ENCODE measurements at places on chromosomes 12 and 14.

GRCh38 chr12:124778411-124778810 lies 85.3 kb downstream of the SCARB1 start:
- DNase-seq: no peak

- DNase-seq: no peak
These were observed 37.1 kb upstream of the LMNTD1 start for GRCh38 chr12:25590011-25590721.

DNA sequence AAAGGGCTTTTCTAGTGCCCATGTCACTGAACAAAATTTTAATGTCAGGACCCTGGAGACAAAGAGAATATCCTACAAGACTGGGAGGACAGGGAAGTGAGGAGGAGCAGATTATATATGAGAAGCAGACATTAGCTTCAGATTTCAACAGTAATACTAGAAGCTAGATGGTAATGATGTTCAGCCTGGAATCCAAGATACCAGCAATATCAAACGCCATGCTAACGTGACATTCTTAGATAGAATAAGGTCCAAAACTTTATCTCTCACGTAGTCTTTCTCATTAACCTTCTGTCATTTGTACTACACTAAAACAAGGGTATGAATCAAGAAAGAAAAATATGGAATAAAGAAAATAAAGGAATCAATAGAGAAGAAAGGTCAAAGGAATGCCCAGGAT lies 18.7 kb downstream of the SOS2 start:
- no peak for DNase-seq

DNA sequence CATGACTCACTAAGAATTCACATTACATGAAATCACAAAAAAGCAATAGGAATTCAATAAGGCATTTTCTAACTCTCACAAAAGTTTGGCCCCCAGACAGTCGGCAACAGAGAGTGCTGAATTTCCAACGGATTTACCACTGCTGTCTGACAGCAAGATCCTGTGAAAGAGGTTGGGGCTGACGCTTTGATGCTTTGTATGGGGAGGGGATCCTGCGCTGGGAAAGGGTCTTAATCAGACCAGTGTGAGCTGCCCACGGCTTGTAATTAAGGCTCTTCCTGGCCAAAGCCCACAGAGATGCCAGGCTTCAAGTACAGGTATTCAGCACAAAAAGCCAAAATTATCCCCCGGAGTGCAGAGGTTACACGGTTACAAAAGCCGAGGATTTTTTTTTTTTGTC lies 66.8 kb upstream of the TMCC3 start:
- no peak for DNase-seq

DNA sequence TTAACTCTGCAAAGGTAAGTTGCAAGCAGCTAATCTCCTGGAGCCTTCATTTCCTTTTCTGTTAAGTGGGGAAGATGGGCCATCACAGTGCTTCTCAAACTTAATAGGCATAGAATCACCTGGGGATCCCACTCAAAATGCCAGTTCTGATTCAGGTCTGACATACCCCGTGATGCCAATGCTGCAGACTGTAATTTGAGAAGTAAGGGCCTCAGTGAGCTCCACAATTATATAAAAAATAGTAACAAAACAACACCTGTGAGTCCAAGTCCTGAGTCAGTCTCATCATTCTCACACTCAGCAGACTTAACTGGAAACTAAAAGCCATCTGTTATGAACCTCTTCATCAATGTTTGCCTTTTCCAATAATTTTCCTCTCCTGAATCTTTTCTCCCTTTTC lies 10.8 kb upstream of the PSMA6 start:
- DNase-seq: no peak

DNA sequence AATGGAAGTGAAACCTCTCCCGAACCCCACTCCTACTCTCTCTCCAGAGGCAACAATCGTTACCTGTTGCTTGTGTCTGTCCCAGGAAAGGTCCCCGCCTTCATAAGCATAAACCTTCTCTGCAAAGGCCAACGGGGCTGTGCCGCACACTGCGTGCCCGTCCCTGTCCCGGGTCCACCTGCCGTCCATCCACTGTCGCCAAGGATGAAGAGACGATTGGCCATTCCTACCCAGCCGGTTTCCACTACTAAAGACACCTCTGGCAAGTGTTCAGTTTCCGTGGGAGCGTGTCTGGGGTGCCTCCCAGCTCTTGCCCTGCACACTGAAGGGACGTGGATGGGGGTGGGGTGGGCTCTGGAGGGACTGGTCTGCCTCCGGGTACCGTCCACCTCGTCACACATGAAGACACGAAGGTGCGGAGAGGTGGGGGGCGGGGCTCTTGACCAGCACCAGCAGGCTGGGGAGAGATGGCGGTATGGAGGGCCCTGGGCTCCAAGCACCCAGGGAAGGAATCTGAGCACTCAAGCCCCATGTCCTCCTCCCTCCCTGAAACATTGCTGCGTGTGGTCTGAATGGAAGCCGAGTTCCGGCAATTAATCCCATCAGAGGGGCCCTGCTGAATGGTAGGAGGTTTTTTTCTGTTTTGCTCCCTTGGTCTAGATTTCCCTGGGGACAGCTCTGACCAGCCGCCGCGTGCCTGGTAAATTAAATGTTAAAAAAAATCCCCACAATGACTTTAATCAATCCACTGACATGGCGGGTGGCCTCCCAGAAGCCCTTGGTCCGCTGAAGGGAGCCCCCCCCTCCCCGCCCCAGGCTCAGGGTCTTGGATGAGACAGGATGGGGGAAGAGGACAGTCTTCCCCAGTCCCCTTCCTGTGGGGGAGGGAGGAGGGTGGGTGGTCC lies 4.1 kb upstream of the KIF26A start:
- DNase-seq: peak; percentile 75

- no peak for DNase-seq
These were observed 390.3 kb downstream of the AACS start for GRCh38 chr12:125455556-125455955.

DNA sequence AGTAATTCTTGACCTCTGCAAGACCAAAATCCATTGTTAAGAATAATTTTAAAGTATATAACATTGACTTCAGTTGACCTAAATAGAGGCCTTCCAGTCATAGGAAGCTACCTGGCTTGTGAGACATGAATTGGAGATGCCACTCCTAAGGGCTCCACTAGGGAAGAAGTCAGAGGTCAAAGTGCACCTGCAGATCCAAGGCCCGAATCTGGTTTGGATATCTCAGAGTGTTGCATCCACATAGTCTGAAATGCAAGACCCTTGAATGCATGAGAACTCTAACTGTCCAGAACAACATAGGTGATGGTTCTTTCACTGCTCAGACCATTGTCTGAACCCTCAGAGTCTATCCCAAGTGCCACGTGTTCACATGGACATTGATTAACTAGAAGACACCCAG lies 22.4 kb downstream of the RFX4 start:
- DNase-seq: no peak

GRCh38 chr12:25993901-25994651 lies 35.6 kb downstream of the RASSF8 start:
- no peak for DNase-seq

DNA sequence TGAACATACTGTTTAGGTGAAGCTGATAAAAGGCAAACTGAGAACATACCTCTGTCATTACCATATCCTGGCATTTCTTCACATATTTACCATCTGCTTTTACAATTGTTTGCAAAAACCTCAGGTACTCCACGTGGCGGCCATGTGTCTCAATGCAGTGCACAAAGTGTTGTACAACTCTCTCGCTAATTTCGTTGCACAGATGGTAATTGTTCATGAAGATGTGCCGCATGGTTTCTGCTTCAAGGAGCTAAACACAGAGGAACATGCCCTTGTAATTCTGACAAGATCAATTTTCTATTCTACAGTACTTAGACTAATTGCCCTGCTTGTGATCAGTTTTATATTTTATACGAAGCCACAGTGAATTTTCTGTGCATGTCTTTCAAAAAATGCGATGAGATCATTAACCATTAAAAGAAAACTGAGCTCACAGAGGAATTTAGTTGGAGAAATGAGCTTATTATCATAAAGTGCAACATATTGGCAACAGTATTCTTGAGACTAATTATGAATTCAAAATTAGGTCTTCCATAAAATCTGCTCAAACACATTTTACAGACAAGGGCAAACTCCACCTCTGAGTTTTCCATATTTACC lies 233.8 kb downstream of the ITPR2 start:
- DNase-seq: no peak
